ENCODE measurements at places on chromosomes 2 and 18. TPM values are rescaled to one million over a fixed set of nuclear protein-coding genes. Genes with fewer than 3 reads are reported as not detected.

The MPPE1 gene
- 47.2 TPM for polyA plus RNA-seq

The UNC80 gene
- not detected for polyA plus RNA-seq

The ICOS gene
- not detected for polyA plus RNA-seq

The TDRD15 gene
- not detected for polyA plus RNA-seq

The GCC2 gene
- 53.1 TPM for polyA plus RNA-seq

The PPM1G gene
- polyA plus RNA-seq, result 72.7 TPM

The UBR3 gene
- polyA plus RNA-seq, result 8.9 TPM
